Stomach (tissue), 19 donors: ENCODE measurements at places on chromosomes 11 and 22. TPM values are rescaled to one million over a fixed set of nuclear protein-coding genes. Genes with fewer than 3 reads are reported as not detected.

EIF3F gene
- total RNA-seq: 173 TPM

- H3K27me3 ChIP-seq: no peaks in the 10 kb centered on the region
- H3K4me1 ChIP-seq: peaks cover 12% of the 10 kb centered on the region
- H3K27ac ChIP-seq: peak overlapping the region; percentile 85
Observed at GRCh38 chr11:911031-911889, 650 bp upstream of the CHID1 start.

TPBGL gene
- not detected for total RNA-seq

OR4P4 gene
- not detected for total RNA-seq

DNA sequence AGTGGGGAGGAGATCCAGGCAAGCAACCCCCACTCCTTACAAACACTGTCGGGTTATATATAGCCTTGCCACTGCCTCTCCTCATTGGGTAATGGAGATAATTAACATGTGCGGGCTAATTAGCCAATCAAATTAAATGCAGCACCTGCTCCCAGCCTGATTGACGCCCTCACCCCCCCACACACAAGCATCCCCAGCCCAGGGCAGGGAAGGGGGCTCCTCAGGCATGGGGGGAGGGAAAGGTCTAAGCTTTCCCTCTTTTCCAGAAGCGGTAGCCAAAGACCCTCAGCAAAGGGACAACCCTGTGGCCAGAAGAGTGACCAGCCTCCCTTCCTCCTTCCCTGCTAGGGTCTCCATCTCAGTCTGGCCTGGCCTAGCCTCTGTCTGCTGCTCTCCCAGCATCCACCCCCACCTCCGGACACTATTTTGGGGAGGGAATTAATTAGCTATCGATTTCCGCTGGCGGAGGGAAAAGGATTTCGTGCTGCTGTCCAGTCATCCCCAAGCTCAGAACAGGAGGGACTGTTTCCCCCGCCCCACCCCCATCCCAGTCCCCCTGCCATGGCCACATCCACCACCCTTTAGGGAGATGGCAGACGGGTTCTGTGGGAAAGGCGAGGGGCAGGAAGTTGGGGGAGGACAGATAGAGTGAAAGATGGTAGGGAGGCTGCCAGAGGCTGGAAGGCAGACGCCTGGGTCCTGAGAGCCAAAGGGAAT is 7.1 kb downstream of the NRXN2 start:
- no peak overlapping the region for H3K27ac ChIP-seq
- H3K4me1 ChIP-seq: peaks cover 21% of the 10 kb centered on the region
- DNase-seq: no peak
- no peaks in the 10 kb centered on the region for H3K36me3 ChIP-seq
- H3K27me3 ChIP-seq: peaks cover 100% of the 10 kb centered on the region
- H3K4me3 ChIP-seq: no peak overlapping the region

GRCh38 chr11:72224564-72225410 is at the start of gene INPPL1:
Gene INPPL1, plus strand, starts transcription at chr11:72224767. Its CDS starts 218 bp downstream, at chr11:72224985.
- H3K4me3 ChIP-seq: peak within 1 kb of the TSS; percentile 85
- peaks cover 22% of the 10 kb centered on the region for H3K36me3 ChIP-seq
- H3K27me3 ChIP-seq: no peaks in the 10 kb centered on the region
- peak; percentile 86 for DNase-seq
- H3K4me1 ChIP-seq: peaks cover 46% of the 10 kb centered on the region

CD82 gene
- 25.9 TPM for total RNA-seq
